COR-L47 (cell line): ENCODE measurements at places on chromosomes 3 and 15.

GRCh38 chr15:38130740-38131498, 121.7 kb upstream of the SPRED1 start:
- DNase-seq: no peak

DNA sequence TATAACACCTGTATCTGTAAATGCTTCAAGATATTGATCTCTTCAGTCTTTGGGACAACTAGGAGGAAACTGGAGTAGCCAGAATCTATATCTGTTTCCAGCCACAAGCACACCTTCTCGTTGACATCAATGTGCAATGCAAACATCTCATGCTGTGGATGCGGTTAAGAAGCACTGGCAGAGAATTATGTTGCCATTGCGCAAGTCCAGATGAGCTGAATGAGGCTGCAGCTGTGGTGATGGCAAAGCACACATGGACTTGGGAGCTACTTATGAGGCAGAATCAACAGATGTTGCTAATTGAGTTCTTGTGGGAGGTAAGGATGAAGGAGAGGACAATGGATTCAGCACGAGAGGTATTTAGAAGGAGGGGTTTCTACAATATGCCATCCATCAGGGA, 90.9 kb downstream of the STRIT1 start:
- no peak for DNase-seq

- no peak for DNase-seq
Observed at GRCh38 chr3:124812291-124813265, 74.6 kb downstream of the ITGB5 start.

GRCh38 chr3:154223519-154223918, 100.8 kb downstream of the DHX36 start:
- no peak for DNase-seq

GRCh38 chr15:49889536-49889935, 229.5 kb downstream of the ATP8B4 start:
- DNase-seq: no peak

DNA sequence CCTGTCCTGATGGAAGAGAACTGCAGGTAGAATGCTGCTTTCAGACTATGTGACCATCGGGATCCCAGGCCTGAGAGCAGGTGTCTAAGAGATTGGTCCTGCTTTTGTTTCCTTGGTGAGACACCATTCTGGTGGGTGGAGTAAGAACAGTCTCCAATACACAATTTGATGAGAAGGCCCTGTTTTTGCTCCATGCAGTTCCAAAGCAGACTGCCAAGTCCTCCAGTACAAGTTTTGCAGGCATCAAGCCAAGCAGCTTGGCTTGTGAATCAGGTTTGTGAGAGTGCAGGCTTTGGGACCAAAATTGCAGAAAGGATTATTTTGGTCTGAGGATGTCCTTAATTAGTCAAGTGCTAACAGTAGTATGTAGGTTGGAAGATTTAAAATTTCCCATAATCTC, 381.6 kb downstream of the FOXP1 start:
- no peak for DNase-seq

GRCh38 chr3:51750878-51751277, 28.2 kb downstream of the IQCF6 start:
- DNase-seq: no peak

DNA sequence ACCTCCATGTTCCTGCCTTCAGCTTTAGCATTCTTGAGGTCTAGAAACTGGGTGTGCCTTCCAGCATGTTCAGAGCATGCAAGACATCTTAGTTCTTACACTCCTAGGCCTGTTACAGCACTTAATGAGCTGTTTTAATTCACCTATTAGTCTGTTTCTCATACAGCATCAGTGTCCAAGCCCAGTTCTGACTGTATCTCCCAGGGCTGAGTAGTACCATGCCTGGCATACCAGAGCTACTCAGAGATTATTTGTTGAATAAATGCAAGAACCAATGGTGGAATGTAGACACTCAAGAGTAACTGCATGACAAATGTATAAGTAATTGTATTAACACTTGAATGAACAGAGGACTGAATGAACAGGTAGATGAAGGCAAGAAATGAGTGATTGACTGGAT, 61.8 kb upstream of the SCN5A start:
- no peak for DNase-seq

DNA sequence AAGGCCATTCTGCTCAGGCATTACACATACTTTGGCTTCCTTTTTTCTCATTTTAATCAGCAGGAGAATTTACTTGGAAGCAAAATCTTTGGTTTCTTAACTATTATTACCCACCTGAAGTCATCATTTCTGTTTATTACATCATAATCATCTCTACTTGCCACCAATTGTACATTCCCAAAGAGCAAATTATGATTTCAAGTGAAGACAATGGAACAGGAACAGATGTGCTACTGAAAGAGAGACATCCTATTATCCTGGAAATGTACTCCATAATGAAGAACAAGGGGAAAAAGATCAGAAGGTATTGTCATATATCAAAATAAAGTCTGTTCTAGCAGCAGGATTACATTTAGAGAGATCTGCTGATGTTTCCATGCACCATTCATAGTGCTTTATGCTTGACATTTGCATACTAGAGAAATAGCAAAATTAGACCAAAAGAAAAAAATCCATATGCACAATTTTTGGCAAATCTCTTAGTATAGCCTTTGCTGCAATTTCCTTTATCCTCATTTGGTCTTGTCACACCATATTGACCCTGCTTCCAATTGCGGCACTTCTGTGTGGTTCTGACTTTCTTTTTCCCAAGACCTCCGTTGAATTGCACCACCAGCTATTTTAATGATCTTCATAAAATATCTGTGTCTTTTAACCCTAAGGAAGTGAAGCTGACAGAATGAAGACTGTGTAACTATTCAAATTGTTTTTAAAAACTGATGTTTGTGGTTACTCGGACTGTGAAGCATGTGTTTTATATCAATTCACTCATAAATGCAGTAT, 683.8 kb downstream of the ZNF385D start:
- DNase-seq: no peak

- no peak for DNase-seq
Observed at GRCh38 chr3:11982341-11982941, 21.7 kb upstream of the SYN2 start.

GRCh38 chr3:52007291-52007690, 11.6 kb upstream of the RPL29 start:
- DNase-seq: no peak

DNA sequence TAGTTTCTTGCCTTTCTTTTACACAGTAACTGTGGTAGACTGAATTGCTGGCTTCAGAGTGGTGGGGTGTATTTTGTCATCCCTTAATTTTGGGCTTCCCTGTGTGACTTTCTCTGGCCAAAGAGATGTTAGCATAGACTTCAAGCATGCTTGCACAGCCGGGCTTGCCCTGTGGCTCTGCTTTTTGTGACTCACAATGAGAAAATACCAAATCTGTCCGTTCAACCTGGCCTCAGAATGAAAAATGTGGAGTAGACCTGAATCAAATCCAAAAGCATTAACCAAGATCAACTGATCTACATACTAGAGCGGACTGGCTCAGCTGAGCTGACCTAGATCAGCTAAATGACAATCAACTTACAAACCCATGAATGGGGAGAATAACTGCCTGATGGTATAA, 51.4 kb downstream of the PLAAT1 start:
- DNase-seq: no peak

GRCh38 chr3:35187908-35188307, 451.4 kb upstream of the ARPP21 start:
- no peak for DNase-seq

DNA sequence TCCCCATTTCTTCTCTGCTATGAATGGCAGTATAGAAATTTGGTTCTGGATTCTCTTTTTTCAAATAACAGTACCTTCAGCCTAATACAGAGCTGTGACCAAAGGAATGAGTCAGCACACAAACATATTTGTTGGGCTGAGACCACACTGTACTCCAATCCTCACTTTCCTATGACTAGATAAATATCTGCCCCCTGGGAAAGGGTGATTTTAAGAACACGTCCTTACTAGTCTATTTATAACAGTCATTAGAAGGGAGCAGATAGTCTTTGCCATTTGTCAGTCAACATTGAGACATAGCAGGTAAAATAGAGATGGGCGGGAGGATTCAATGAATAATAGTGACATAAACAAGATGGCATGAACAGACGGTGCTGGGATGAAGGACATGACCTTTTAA, 461.3 kb downstream of the MCTP2 start:
- DNase-seq: no peak

DNA sequence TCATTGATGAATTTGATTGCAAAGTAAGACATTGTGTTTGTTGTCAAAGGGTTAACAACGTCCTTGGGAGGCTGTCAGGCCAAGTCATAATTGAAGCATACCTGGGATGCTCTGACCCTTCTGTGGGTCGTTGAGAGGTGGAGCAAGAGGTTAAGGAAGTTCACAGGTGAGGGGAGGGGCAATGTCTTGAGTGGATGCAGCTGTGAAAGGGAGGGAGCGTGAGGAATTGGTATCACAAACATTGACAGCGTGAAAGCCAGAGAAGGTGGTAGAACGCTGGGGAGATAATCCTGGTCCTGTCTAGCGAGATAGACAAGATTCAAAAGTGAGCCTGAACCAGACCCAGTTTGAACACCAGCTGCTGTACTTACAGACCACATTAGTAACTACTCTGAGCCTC, 79.4 kb downstream of the HES1 start:
- no peak for DNase-seq

DNA sequence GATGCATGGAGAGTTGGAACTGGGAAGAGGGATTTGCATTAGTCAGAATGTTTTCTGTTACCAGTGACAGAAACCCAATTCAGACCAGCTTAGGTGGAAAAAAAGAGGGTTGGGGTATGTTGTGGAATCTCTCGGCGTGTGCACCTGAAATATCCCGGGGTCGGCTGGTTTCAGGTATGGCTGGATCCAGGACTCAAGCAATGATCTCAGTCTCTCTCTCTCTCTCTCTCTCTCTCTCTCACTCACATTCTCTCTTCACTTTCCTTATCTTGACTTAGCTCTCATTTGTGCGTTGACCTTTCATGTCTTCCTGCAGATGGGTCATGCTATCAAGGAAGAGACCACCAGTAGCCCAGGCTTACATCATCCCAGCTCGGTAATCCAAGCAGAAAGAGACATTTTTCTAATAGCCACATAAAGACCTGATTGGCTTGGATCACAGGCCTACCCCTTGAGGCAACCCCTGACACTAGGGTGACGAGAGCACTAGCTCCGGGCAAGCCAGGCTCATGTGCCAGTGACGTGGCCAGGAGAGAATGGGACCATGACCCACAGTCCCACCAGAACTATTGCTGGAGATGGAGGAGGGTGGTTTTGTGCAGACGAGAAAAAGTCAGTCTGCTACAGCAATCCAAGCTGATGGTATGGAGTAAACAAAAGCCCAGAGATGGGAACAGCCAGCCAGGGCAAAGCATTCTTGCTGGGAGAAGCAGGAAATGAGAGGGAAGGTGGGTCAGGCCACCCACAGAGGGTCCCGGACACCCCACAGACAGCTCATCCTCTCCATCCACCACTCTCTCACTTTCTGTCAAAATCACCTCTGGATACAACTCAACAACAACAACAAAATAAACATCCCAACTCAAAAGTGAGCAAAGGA, 91.7 kb downstream of the CHSY1 start:
- DNase-seq: no peak

- DNase-seq: no peak
Observed at GRCh38 chr3:122403489-122403888, 12.4 kb downstream of the WDR5B start.

DNA sequence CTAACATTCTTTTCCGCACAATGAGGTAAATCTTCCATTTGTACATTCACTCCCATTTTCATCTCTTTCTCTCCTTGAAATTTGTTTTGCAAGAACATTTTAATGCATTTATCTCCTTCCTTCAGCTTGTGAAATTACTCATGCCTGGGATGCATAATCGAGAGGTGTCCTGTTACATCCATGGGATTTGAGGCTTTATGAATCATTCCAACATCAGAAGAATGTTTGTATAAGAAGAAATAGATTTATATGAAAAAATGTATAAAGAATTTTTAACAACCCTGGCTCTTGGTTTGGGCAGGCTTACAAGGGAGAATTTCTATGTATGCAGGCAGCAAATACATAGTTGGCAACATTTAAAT, 93.2 kb upstream of the MBNL1 start:
- DNase-seq: no peak

- DNase-seq: no peak
Observed at GRCh38 chr3:183123891-183124290, 24.6 kb upstream of the MCCC1 start.

- DNase-seq: no peak
Observed at GRCh38 chr3:46469680-46470357, 5.1 kb upstream of the LTF start.

GRCh38 chr15:73906346-73907034, 19.8 kb upstream of the LOXL1 start:
- no peak for DNase-seq

- no peak for DNase-seq
Observed at GRCh38 chr3:24985668-24986067, 442.4 kb upstream of the RARB start.

DNA sequence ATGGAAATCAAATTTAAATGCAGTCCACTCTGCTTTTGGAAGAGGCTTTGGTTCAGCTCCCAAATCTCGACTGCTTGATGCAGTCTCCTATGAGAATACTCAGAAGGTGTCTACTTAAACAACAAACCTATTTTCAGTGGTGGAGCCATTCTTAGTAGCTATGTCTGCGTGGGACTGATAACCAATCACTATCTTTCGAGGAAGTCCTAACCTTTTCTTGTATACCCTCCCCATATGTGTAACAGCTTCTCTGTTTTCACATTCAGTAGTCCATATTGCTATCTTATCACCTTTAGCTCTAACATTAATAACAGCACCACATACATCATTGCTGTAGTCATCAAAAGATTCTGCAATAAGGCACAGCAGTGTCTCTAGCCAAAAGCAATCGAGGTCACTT, 333.0 kb upstream of the ATP11B start:
- DNase-seq: no peak

GRCh38 chr3:135337192-135337591, 542.1 kb downstream of the EPHB1 start:
- DNase-seq: no peak

GRCh38 chr15:25597571-25597970, 158.7 kb upstream of the UBE3A start:
- no peak for DNase-seq

DNA sequence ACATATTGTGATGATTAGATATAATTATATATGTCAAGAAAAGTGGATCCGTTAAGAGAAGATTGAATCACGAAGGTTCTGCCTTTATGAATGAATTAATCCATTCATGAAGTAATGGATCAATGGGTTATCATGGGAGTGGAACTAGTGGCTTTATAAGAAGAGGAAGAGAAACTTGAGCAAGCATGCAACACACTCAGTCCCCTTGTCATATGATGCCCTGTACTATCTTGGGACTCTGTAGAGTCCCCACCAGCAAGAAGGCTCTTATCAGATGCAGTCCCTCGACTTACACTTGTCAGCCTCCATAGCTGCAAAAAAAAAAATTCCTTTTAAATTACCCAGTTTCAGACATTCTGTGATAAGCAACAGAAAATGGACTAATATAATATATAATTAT, 301.9 kb downstream of the RAP2B start:
- no peak for DNase-seq

- no peak for DNase-seq
Observed at GRCh38 chr3:63724987-63725386, 72.5 kb downstream of the SNTN start.

- DNase-seq: no peak
Observed at GRCh38 chr3:119140466-119140865, 5.5 kb upstream of the TEX55 start.
